Naive thymus-derived CD8-positive, alpha-beta T cell (primary cell): ENCODE measurements at places on chromosomes 2 and 18. TPM values are rescaled to one million over a fixed set of nuclear protein-coding genes. Genes with fewer than 3 reads are reported as not detected.
A peak's percentile ranks its signal among the peaks of the same experiment; 100 is the strongest.

DNA sequence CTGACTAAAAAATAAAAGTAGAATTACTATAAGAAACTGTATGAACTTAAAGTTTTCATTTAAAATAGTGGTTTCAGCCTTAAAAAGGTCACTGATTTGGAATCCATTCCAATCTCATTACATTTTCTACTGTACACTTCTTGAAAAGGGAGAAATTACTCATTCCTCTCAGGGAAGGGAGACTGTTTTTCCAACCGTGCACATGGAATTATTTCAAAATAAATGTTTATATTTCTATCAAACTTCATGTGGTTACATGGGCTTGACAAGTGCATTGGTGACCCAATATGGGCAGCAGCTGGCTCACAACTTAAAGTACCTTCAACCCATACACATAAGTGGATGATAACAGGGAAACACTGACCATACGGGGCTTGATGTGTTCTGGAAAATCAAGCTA, 324.5 kb upstream of the THUMPD2 start:
- DNase-seq: no peak
- no peaks in the 10 kb centered on the region for H3K4me1 ChIP-seq
- no peak overlapping the region for H3K27ac ChIP-seq
- H3K4me3 ChIP-seq: no peak overlapping the region

- H3K27ac ChIP-seq: no peak overlapping the region
- no peaks in the 10 kb centered on the region for H3K4me1 ChIP-seq
- H3K27me3 ChIP-seq: no peaks in the 10 kb centered on the region
- no peak overlapping the region for H3K4me3 ChIP-seq
- no peak for DNase-seq
- no peaks in the 10 kb centered on the region for H3K36me3 ChIP-seq
These were observed 434.4 kb upstream of the ETAA1 start for GRCh38 chr2:66962716-66963115.

- no peak for DNase-seq
- H3K4me3 ChIP-seq: no peak overlapping the region
These were observed 56.1 kb downstream of the BABAM2 start for GRCh38 chr2:27946530-27947060.

GRCh38 chr2:218567797-218568189, 358 bp downstream of the USP37 start:
- no peaks in the 10 kb centered on the region for H3K27me3 ChIP-seq
- no peak for DNase-seq
- H3K4me3 ChIP-seq: peak overlapping the region; percentile 98
- peaks cover 49% of the 10 kb centered on the region for H3K36me3 ChIP-seq

ACTG2 gene
- not detected for total RNA-seq

DNA sequence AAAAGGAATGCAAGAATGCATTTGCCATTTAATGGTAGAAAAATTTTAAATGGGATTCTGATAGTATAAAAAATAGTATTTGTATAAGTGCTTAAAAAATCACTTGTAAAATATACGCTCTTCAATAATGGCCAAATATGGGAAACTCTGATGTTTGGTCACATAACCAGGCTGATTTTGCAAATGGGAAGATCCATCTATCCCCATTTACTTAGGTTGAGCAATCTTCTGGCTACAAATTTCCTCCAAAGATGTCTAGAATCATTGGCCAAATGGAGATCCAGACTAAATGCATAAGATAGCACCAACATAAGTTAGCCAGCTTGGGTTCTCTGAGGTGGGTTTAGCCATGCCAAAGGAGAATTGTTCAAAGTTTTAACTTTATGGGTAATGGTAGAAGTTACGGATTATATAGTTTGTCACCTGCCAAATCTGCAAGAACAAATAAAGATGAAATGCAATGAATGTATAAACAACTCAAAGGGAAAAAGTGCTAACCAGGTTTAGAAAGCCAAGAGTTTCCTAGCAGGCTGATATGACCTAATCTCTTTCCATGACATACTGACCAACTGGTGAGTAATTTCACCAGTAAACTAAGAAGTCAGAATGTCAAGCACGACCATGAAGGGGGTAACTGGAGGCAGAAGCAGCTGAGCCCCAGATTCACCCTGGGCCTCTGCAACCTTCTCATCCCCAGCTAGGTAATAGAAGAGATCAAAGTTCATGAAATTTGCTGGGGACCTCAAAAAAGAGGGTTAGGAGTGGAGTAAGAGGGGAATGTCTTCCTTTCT, 10.0 kb downstream of the RHOB start:
- DNase-seq: no peak
- H3K36me3 ChIP-seq: no peaks in the 10 kb centered on the region

DNA sequence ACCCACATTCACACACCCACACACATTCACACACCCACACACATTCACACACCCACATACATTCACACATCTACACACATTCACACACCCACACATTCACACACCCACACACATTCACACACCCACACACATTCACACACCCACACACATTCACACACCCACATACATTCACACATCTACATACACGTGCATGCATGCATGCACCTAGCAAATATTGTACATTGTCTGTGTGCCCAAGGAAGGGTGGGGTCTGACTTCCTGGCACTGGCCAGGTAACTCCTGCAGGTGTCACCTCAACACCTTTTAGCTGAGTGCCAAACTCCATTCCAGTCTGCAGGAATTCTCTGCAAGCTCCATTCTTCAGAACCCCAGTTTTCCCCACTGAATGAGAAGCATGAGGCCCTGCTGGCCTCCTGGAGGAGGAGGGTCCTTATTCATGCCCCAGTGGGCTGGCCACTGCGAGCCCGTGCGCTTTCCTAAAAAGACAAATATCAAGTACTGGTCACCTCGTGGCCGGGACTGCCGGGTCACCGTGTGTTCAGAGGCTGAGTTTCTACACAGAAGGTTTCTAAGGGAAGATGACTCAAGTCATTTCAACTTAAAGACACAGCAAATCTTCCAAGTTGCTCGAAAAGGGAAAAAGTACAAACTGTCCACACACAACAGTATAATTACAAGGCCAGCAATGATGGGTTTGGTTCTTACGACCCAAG, 131.5 kb downstream of the HDAC4 start:
- H3K27ac ChIP-seq: no peak overlapping the region
- no peak for DNase-seq
- H3K4me3 ChIP-seq: no peak overlapping the region
- no peaks in the 10 kb centered on the region for H3K27me3 ChIP-seq
- H3K36me3 ChIP-seq: no peaks in the 10 kb centered on the region
- peaks cover 66% of the 10 kb centered on the region for H3K4me1 ChIP-seq

- no peak for DNase-seq
- H3K4me3 ChIP-seq: no peak overlapping the region
- H3K27ac ChIP-seq: no peak overlapping the region
- no peaks in the 10 kb centered on the region for H3K36me3 ChIP-seq
- H3K27me3 ChIP-seq: no peaks in the 10 kb centered on the region
These were observed 415.6 kb upstream of the SALL3 start for GRCh38 chr18:78564030-78564429.

CSRNP3 gene
- not detected for total RNA-seq

- H3K4me1 ChIP-seq: peaks cover 6% of the 10 kb centered on the region
- no peak overlapping the region for H3K4me3 ChIP-seq
- no peaks in the 10 kb centered on the region for H3K27me3 ChIP-seq
- no peak overlapping the region for H3K27ac ChIP-seq
- H3K36me3 ChIP-seq: peaks cover 2% of the 10 kb centered on the region
These were observed 216.4 kb downstream of the STK39 start for GRCh38 chr2:168030862-168031624.

DNA sequence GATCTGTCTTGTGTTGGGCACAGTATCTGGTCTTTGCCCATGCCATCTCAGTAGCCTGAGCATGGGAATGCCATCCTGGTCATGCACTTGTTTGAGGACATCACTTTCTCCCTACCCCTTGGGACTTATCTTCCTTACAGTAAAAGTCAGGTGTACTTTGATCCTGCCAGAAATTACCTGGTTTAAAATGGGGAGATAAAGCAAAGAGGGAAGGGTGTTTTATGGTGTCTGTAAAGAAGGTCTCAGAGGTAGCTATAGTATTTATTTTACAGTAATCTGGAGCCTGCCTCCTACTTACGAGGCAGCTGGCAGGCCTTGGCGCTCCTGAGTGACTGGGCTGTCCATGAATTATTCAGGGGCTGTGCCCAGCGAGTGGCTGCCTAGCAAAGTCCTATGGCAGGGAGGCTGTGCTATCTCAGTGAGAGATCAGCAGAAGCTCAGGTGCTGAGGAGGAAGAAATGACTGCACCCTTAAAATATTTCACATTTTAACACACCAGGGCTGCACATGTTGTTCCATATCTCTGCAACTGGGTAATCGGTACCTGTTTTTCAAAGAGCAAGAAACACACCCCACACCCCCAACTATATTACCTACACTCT, 93.9 kb downstream of the SPTBN1 start:
- DNase-seq: no peak
- H3K4me3 ChIP-seq: no peak overlapping the region
- H3K27me3 ChIP-seq: no peaks in the 10 kb centered on the region
- no peaks in the 10 kb centered on the region for H3K36me3 ChIP-seq
- H3K27ac ChIP-seq: no peak overlapping the region

- no peak overlapping the region for H3K4me3 ChIP-seq
- peaks cover 48% of the 10 kb centered on the region for H3K36me3 ChIP-seq
- no peaks in the 10 kb centered on the region for H3K4me1 ChIP-seq
- DNase-seq: no peak
- H3K27me3 ChIP-seq: peaks cover 8% of the 10 kb centered on the region
These were observed 19.6 kb downstream of the ZNF2 start for GRCh38 chr2:95185197-95185596.

GRCh38 chr18:916562-916961, 11.9 kb downstream of the ADCYAP1 start:
- DNase-seq: no peak
- H3K27me3 ChIP-seq: peaks cover 35% of the 10 kb centered on the region
- H3K4me3 ChIP-seq: no peak overlapping the region
- no peaks in the 10 kb centered on the region for H3K36me3 ChIP-seq
- H3K27ac ChIP-seq: no peak overlapping the region
- H3K4me1 ChIP-seq: no peaks in the 10 kb centered on the region

AQP12A gene
- total RNA-seq: not detected
